ENCODE measurements at places on chromosomes 6 and 20.

DNA sequence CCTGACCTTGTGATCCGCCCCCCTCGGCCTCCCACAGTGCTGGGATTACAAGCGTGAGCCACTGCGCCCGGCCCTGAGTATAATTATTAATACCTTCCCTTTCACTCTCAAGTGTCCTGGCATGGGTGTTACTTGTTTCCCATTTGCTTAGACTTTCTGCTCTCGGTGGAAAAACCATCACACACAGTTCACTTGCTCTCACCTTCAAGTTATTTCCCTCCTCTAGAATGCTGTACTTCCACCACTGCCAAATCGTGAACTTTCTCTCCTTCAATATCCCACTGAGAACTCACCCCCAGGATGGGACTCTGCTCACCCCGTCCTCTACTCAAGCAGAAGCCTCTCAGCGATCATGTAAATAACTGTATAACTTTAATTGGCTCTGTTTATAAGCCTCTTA, 4.6 kb upstream of the HIVEP1 start:
- no peak for DNase-seq

- peak; percentile 8 for DNase-seq
Observed at GRCh38 chr6:152648105-152648504, 10.9 kb upstream of the SYNE1 start.

DNA sequence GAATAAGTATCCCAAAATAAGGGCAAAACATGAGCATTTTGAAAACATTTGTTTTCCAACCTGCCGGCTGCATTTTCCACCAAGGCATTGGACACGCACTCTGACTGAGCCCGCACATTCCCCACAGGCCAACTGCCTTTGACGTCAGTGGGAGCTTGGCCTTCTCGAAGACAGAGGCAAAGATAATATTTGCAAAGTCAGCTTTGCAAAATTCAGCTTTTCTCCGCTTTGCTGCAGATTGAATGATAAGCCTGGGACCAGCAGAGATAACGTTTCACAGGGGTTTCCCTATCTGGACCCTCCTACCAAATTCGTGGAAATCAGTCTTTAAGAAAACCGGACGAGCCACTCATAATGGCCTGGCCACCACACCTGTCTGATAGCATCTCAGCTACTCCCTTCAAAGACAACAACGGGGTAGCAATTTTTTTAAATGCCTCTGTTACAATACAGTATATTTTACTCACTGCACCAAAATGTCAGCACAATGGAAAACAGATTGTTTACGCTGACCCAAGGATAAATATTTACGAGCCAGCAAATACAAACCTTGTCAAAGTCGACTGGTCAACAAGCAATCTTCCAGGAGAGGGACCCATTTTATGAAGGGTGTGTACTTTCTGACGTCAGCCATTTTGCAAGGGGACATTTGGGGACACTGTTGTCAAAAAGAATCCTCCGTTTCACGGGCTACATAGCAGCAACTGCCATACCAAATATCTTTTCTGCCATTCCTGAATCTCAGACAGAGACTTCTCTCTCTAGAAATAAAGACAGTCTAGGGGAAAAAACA, 100.5 kb downstream of the TFAP2A start:
- DNase-seq = no peak

GRCh38 chr6:40185486-40185885, 251.2 kb upstream of the MOCS1 start:
- no peak for DNase-seq

DNA sequence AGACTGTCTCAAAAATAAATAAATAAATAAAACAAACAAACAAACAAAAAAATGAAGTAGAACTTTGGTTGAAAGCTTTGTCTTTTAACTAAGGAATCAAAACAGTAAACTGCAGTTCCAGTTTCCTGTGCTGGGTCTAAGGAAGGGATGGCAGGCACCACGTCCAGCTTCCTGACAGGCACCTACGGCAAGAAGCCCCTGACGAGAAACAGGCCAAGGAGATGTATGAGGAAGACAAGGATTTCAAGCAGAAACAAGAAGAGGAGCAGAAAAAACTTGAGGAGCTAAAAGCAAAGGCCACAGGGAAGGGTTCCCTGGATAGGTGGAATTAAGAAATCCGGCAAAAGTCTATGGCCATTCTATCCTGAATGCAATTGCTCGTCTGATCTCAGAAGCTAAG, 8.8 kb downstream of the SNX3 start:
- no peak for DNase-seq

DNA sequence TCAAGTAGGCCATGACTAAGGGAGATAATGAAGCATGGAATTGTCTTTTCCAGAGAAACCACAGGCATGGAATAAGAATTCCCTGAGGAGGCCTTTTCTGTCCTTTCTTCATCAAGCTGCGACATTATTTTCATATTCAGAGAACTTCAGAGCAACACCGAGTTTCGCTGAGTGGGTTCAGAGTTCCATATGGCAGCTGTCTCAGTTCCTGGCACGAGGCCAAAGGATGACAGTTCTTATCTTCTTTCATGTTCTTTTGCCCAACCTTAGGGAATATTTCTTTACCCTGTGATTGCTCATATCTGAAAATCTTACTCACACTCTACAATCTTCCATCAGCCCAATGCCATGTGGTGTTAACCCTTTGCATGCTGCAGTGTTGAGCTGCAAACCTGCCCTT, 135.3 kb upstream of the BMP2 start:
- peak; percentile 34 for DNase-seq

- no peak for DNase-seq
Observed at GRCh38 chr6:170417881-170418280, 111.3 kb downstream of the FAM120B start.

Data from fibroblast of upper back skin (primary cell).